ENCODE measurements at places on chromosomes 12 and 14.

GRCh38 chr14:77872983-77873382 lies 73.1 kb downstream of the ADCK1 start:
- no peak for DNase-seq

- no peak for DNase-seq
Observed at GRCh38 chr14:56630707-56631106, 51.1 kb downstream of the TMEM260 start.

GRCh38 chr12:27505109-27505508 lies 18.9 kb upstream of the PPFIBP1 start:
- no peak for DNase-seq

GRCh38 chr12:2751686-2752085 lies 43.1 kb upstream of the FKBP4 start:
- DNase-seq = no peak

DNA sequence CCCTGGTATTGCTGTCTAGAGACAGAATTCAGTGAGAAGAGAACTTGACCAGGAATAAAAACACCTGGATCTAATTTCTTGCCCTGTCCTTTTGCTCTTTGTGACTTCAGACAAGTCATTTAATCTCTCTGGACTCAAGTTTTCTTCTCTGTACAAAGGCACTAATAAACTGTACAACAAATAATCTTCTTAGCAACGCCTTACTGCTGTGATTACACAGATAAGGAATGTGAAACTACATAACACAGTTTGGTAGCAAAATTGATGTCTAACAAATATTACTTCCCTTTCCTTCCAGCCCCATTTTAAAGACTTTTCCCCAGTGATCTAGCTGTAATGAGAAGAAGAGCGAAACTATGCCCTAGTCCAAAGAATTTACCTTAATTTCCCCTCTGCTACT lies 69.3 kb downstream of the BCAT1 start:
- DNase-seq = no peak

GRCh38 chr12:2074792-2075191 lies 22.0 kb downstream of the CACNA1C start:
- no peak for DNase-seq

- no peak for DNase-seq
Observed at GRCh38 chr12:1812650-1813302, 7.6 kb upstream of the LRTM2 start.

DNA sequence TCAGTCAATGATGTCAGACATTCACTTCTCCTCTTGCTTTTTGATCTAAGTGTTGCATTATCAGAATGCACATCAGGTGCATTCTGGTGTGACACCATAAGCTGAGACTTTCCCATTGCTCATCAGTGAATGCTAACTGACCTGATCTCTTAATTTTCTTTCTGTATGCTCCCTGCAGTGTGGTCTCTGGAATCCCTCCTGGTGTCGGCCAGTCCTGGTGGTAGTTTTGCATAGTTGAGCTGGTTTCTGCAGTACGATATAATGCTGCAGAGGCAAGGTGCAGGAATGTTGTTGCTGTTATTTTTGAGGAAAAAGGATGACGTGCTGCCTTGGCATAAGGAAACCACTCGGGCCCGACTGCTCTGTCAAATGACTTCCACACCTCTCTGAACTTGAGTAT lies 11.0 kb upstream of the SRP54 start:
- DNase-seq = no peak

GRCh38 chr12:83864054-83864453 lies 1048.5 kb downstream of the SLC6A15 start:
- no peak for DNase-seq

DNA sequence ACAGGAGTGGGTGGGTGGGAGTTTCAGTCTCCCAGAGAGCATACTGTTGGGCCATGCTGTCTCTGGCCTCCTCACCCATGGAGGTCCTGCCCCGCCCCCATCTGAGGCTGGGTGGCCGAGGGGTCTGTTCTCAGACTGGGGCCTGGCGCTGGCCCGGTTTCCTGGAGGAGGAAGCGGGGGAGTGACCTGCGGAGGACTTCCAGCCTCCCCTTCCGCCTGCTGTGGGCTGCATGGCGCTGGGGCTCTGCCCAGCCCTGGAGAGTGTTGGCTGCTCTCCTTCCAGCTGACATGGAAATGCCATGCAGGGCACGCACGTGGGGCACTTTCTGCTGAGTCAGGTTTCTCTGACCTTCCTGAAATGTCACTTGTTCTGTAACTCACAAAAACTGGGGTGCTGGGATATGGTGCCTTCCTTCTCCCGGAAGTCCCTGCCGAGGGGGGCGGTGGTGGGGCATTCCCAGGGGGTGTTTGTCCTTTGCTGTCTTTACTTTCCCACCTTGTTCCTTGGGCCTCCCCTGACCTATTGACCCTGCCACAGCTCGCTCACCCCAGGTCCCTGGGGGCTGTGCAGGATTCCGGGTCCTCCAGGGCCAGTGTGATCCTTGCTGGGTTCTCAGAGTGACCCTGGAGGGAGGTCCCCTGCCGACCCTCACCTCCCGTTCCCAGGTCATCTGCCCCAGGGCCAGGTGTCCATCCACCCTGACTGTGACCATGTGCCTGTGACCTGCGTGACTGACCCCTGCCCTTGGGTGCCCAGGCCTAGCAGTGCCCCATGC lies 23.6 kb downstream of the PACS2 start:
- DNase-seq = no peak

GRCh38 chr12:38152816-38153736 lies 163.5 kb upstream of the ALG10B start:
- no peak for DNase-seq

- DNase-seq = no peak
Observed at GRCh38 chr12:48691826-48692487, 9.9 kb upstream of the KANSL2 start.

DNA sequence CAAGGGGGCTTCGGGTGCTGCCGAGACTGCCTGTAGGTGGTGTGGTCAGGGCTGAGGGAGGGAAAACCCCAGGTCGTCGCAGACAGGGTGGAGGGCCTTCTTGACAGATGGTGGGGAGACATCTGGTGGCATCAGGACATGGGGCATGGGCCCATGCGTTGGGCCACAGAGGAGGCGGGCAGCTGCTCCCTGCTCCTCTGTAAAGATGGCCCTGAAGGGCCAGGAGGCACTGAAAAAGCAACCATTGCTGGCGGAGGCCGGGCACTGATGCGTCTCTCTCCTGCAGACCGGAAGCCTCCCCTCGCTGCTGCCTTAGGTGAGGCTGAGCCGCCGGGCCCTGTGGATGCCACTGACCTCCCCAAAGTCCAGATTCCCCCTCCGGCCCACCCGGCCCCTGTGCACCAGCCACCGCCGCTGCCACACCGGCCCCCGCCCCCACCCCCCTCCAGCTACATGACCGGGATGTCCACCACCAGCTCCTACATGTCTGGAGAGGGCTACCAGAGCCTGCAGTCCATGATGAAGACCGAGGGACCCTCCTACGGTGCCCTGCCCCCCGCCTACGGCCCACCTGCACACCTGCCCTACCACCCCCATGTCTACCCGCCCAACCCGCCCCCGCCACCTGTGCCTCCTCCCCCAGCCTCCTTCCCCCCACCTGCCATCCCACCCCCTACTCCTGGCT lies 28.8 kb downstream of the CCNK start:
- DNase-seq = no peak

DNA sequence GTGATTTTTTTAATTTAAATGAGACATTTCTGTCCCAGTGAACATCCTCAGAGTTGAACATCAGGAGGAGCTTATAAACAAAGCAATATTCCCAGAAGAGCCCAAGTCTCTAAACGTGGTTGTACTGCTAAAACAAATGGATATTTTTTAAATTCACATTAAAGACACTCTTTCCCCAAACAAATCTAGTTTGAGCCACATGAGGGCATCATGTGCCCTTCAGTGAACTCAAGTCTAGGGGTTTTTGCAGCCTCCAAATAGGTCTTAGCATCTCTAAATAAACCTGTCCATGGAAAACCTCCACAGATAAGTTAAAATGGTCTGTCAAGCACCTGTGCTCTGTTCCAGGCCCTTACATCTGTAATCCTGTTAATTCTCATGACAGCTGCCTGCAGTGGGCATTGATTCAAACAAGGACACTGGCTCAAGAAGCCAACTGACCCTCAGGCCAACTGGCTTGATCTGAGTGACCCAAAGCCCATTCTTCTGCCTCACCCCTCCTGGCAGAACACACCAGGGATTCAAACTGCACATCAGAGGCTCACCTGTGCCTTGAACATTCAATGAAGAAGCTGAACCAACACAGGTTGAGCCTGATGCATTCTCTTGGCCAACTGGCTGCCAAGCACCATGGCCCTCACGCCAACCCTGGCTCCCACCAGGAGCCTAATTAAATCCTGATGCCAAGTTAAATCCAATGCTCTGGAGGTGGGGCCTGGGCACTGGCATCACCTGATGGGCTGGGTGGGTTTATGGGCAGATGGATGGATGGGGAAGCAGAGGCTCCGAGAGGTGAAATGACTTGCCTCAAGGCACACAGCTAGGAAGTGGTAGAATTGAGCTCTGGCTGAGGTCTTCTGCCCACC lies 8.6 kb downstream of the ISCU start:
- DNase-seq = no peak

- no peak for DNase-seq
Observed at GRCh38 chr12:102480406-102480805, at the start of gene IGF1. Gene IGF1, minus strand, starts transcription at chr12:102480563. Its CDS starts 182 bp downstream, at chr12:102480381.

DNA sequence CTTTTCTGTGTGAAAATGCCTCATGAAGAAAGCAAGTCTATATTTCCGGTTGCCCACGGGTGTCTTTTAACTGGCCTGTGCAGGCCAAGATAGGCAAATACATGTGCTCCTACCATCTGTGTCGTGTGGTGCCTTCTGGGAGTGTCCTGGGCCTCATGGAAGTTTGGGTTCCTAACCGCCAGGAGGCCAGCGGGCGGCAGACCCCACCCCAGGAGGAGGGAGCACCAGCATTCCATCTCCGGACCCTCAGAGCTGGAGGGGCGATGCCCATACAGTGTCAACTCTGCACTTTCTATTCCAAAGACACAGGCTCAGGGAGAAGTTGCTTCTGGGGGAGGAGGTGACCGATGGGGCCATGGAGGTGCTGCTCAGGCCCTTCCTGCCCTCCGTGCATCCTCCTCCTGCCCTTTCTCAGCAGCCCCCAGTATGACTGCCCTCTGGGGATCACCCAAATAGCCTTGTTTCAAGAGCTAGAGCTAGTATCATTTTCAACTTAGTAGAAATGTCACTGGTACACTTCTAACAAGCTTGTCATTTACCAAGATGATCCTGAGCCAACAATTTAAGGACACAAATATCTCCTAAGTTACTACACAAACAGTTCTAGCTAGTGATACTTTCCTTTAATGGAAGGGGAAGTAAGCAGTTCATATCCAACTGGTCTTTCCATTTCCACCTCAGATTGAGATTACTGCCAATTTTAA lies 17.8 kb downstream of the CCDC92 start:
- DNase-seq = no peak

DNA sequence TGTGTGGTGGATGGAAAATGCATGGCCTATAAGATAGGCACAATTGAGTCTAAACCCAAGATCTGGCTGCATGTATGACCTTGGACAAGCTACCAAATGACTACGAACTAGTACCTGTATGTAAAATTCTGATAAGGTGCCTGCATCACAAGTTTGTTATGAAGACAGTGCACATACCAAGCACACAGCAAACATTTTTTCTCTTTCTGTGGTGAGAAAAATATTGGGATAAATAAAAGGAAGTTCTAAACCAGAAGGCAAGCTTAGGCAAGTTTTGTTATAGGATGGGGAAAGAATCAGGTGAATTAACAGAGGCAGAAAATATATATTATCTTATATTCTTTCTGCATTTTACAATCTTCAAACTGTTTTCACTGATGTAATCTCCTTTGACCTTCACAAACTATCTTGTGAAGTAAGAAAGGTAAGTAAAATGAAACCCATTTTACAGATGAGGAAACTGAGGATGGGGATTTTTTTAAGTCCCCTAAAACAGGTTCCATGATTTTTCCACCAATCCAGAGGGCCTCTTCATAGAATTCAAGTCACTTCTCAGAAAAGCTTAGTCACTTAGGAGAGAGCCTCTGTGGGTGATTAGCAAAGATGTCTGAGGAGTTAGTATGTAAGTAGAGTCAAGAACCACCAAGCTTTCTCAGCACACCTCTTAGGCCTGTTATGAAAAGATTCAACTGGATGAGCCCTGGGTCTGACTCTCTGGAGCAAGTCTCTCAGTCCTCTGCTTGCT lies 132.0 kb upstream of the RAP1B start:
- DNase-seq = no peak

DNA sequence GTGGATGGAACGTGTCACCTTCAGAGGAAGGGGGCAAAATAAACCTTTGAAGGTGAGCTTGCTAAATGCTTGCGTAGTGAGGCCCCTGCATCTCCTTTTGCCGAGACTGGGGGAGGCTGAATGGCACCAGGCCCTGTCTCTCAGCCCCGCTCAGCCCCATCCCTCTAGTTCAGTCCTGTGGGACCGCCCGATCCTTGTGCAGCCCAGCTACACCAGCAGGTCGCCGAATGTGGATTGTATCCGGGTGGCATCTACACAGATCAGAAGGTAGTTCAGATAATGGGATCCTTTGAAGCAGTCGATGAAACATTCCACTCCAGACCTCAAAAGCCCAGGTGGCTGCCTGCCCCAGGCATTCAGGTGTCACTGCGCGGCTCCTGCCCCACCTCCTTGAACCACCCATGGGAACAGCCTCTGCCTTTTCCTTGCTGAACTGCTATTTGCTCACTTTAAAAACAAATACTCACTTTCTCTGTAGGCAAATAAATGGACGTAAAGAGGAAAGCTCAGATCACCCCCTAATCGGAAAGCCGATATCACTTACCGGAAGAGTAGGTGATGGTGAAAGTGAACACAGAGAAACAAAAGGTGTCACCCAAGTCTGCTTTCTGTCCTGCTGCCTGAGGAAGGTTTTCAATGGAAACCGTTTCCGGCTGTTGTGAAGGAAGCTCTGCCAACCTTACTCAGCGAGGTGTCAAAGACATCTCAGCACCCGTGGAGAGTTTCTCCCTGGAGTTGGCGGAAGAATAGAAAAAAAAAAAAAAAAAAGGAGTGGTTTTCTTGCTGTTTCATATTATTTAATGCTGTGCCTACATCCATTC lies 100.3 kb upstream of the NCOR2 start:
- DNase-seq = no peak

GRCh38 chr14:56273951-56274350 lies 155.7 kb downstream of the PELI2 start:
- DNase-seq = no peak

GRCh38 chr12:75699728-75700496 lies 188.5 kb upstream of the KRR1 start:
- no peak for DNase-seq

GRCh38 chr12:91432755-91433154 lies 250.1 kb upstream of the DCN start:
- no peak for DNase-seq

- no peak for DNase-seq
Observed at GRCh38 chr12:107277855-107278254, 184.5 kb upstream of the CRY1 start.

- no peak for DNase-seq
Observed at GRCh38 chr12:45121224-45121623, 70.3 kb upstream of the DBX2 start.

DNA sequence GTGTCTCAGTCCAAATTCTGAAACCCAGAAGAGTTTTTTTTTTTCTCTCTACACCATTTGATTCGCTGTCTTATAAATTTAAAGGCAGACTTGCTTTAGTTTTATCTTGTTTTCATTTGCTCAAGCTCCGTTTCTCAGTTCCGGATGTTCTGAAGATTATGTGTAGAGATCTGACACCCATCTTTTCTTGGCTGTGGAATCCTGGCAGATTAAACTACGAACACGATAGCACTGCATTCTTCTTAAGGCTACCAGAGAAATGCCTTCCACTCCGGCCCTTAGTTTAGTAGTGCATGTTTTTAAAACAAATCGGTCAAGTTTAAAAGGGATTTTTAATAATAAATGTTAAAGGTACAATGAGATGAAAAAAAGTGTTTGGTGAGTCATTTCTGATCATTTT lies 106.4 kb downstream of the LMO3 start:
- no peak for DNase-seq

GRCh38 chr12:121806009-121806545 lies 2.3 kb downstream of the SETD1B start:
- no peak for DNase-seq

GRCh38 chr14:61726778-61727658 lies 31.7 kb downstream of the HIF1A start:
- DNase-seq = no peak
